Fibroblast of lung (primary cell): ENCODE measurements at places on chromosomes 11 and 22.

DNA sequence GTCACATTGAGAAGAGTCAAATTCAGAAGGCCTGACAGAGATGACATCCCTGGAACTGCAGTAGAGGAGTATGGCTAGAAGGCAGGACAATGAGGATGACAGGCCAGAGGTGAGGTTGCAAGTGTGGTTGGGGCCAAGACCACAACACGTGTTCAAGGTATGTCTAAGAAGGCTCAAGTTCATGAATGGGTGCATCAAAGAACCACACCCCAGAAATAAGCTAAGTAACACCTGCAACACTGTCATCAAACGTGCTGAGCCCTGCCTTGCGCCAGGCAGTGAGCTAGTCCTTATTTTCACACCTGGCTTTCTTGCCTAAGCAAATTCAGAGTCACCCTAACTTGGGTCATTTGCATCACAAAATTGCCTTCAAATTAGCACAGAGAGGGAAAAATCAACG, 313.6 kb downstream of the KIRREL3 start:
- no peak for DNase-seq

GRCh38 chr22:30575859-30576258, 1.4 kb upstream of the GAL3ST1 start:
- DNase-seq: no peak

DNA sequence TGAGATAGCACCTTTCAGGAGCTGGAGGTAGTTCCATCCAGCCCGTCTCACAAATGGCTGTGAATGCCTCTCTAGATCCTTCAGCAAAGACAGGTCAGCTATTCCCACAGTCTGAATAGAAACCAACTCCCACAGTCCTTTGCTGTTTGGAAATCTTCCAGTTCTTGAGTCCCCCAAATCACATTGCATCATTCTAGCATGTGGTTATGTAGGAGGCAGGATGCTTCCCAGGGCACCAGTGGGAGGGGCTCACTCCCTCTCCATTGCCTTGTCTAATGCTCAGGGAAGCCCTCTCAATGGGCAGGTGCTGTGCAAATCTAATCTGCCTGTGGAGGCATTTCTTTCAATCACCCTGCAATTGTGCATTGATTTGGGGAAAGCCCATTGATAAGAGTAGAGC, 14.6 kb downstream of the NAV2 start:
- peak; percentile 76 for DNase-seq

DNA sequence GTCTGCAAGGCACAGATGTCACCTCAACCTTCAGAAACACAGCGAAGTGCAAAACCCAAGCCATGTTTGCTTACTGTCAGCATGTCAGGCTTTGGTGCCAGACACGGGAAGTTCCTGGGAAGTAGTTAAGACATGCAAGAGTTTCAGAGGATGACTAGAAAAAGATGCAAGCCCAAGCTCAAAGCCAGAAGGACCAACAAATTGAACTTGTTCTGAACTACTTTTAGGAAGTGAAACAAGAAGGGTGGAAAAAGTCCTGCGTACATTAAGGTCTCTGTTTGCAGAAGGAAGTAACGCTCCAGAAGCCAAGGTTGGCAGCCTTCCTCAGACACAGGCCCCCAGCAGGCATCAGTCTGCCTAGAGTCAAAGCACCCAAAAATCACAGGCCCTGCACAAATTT, 2.6 kb downstream of the AP1B1 start:
- DNase-seq: no peak

- DNase-seq: no peak
Observed at GRCh38 chr11:113874096-113874495, 1.3 kb downstream of the USP28 start.
